Lung (tissue), 17 donors: ENCODE measurements at places on chromosomes 2 and 18. TPM values are rescaled to one million over a fixed set of nuclear protein-coding genes. Genes with fewer than 3 reads are reported as not detected.

GRCh38 chr2:84894131-84894586 is 11.3 kb upstream of the TMSB10 start:
- no peak for DNase-seq

DNA sequence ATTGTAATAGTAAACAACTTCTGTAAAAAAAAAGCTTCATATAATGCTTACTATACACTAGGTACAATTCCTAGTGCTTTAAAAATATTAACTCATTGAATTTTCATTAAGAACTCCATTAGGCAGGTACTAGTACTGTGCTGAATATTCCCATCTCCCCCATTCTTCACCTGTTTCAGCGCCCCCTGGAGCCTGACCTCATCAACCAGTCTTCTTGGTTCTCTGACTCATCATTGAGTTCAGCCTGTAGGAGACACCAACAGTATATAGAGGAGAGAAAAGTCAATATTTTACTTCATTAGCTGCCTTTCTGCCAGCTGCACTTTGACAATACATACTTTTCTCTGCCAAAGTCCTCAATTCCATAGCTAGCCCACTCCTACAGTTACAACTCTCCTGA is 1009.9 kb upstream of the KLHL29 start:
- no peak for DNase-seq

DNA sequence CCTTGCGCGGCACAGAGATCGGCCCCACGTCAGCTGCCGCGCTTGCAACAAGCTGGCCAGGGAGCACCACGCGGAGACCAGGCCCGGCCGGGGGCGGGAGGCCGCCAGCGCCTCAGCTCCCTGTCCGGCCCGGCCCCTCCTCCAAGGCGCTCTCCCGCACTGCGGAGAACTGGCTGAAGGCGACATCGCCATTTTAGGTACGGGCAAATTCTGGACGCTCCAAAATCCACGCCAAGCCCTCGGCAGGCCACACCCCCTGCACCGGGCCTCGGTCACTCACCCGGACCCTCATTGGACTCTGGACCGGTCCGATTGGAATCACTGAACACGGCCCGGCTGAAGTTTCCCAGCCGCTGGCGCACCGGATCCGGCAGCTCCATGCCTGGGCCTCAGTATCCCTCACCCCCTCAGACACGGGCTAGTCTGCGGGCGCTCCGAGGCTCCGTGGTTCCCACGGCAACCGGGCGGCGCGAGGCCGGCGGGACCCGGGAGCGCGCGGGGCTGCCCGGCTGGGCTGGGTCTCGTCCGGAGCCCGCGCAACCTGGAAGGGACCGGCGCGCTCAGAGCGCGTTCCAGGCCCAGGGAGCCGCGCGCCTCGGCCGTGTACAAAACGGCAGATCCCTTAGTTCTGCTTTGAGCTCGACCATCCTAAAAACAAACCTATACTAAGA is at the start of gene TMEM17:
Gene TMEM17, minus strand, starts transcription at position 446 of the 671 bp plus-strand sequence. Its CDS starts 66 bp downstream, at position 380.
- DNase-seq = peak; percentile 94

DNA sequence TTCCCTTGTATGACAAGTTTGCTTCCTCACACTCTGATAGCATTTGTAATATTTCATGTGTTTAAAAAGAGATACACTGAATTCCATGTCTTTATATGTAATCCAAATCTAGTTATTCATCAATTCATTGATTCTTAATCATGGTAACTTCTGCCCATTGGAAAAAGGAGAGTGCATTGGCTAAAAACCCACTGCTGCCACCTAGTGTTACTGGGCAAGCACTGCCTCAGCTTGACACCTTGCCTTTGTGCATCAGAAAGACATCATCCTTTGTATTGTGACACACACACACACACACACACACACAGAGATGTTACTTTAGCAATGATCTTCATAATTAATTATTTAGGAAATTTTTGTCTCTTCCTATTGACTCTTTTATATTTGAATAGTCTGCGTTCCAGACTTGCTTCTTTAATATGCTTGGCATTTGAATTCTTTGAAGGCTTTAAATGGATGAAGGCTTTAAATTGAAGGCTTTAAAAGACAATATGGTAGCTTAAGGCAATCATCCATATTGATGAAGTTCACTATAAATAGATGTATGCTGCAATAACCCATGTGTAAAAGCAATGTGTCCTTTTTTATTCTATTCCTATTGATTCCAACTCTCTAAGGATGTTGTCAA is 414.2 kb upstream of the CHST9 start:
- DNase-seq = peak; percentile 39

DNA sequence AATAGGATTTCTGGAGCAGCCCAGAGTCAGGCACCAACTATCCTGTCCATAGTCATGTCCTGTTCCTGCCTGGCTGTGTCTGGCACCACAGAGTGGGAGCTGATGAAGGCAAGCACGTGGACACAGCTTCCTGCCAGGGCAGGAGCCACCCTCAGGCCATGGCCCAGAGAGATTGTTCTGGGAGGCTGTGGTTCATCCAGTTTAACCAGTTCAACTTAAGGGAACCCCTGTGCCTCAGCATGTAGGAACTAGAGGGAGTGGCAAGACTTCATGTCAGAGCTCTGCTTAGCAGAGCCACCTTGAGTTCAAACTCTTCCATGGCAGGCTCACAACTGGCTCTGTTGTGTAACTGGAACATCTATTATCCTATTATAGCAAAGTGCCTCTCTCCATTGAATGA is 73.2 kb upstream of the NCKAP5 start:
- no peak for DNase-seq

DNA sequence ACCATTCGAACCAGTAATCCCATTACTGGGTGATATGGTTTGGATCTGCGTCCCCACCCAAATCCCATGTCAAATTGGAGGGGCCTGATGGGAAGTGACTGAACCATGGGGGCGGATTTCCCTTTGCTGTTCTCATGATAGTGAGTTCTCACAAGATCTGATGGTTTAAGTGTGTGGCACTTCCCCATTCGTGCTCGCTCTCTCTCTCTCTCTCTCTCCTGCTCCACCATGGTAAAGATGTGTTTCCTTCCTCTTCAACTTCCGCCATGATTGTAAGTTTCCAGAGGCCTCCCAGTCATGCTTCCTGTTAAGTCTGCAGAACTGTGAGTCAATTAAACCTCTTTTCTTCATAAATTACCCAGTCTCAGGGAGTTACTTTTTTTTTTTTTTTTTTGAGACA is 62.6 kb downstream of the NBAS start:
- no peak for DNase-seq

DNA sequence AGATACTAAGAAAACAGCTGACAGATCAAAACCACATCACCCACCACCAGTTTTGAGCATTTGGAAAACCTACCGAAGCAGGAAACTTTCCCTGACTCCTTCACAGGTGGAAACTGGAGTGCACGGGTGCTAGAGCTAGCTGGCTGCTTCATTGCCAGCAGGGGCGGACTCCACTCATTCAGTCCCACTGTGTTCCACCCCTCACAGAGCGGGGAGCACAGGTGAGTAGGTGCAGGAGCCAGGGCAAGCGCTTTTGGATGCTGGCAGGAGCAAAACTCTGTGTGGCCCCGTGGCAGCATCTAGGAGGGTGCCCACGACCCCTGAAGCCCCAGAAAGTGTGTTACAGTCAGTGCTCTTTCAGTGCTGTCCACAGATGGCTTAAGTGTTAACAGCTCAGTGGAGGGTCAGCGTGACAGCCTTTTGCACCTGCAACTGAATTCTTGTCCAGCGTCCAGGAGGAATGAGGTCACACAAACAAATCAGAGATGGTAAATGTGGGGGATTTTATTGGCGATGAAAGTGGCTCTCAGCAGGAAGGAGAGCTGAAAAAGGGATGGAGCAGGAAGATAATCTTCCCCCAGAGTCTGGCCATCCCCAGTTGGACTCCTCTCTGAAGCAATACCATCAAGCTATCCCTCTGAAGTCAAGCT is 71.1 kb downstream of the TMEM163 start:
- no peak for DNase-seq

DNA sequence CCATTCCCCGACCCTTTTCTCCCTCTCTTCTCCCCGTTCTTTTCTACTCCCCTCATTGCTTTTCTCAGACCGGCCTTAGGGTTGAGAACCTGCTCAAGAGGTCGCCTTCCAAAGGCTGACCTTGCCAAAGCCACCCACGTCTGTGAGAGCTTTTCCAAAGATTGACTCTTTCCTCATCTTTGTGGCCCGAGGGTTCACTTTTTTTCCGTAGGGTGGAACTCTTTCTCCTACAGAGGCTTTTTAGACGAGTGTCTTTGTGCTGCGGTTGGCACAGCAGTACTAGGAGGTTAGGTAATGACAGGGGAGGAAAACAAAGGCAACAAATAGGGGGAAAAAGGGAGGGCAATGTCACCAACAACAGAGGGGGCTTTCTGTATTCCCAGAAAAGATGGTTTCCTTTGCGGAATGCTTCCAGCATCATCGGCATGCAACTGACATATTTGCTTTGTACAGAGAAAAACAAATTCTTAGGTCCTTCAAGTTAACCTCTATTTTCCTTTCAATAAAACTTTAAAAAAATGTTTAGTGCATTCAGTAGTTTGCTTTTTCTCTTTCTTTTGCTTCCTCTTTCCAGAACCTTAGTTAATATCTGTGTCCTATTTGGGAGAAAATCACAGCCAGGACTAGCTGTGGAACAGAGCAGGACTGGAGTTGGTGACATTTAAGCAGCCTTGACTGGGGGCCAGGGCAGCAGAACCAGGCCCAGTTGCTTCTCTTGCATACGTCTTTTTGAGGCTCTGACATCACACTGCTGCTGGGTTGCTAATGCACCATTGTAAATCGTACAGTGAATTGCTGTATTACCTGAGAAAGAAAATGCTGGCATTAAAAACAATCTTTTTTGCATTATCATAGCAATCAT is 188.1 kb upstream of the FANCL start:
- peak; percentile 16 for DNase-seq

DNA sequence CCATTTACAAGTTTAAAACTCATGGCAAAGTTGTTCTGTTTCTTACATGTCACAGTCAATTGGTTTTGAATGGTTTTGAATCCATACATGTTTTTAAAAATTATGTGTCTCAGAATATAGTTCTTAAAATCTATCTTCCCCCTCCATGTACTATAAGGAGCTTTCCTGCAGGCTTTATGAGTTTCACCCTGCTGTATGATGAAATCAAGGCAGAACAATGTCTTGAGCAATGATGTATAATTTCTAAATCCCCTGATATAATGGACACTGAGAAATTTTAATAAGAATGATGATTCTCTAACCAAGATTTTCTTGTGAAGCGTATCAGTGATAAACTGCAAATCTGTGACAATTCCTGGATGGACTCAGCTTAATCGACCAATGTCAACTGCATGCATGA is 10.6 kb upstream of the ZNF516 start:
- no peak for DNase-seq

GRCh38 chr2:148877403-148877740 is 2.3 kb downstream of the KIF5C start:
- no peak for DNase-seq

DNA sequence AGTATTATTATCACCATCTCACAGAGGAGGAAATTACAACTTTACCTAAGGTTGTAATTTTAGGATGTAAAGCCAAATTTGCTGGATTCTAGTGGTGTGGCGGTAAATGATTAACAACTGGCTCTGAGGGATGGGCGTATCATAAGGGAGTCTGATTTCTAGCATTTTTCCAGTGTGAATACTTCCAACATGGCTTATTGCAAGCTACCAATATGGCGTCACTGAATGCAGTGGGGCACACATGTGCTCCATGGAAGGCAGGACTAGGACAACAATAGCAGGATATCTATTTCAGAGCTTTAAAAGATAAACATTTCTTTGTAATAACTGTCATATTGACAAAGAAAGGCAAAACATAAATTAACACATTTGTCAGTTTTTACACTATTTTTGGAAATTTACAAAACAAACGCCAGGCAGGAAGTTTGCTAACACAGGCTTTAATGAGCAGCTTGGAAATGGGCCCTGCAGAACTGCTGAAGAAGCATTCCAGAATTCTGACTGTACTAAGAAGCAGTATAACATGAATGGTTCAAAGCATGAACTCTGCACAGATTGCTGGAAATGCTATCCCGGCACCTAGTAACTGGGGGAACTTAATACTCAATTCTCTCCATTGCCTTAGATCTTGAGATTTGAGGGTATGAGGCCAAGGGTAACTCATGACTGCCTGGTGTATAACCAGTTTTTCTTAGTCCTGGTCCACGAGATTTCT is 439.3 kb upstream of the MAP2 start:
- peak; percentile 2 for DNase-seq

DNA sequence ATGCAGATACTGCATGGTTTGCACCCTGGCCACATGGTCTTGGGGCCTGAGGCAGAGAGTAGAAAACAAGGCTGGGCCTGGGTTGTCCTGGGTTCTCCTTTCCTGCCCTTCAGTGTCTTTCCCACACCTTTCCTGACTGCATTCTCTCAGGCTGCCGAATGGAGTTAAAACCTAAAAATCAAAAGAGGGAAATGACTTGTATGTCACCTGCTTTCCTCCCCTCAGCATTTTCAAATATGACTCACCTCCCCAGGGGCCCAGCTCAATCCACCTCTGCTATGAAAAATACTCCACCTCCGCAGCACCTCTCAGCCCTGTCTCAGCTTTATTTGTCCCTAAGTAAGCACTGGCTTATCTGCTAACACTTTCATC is 457.8 kb upstream of the MEX3C start:
- no peak for DNase-seq

DNA sequence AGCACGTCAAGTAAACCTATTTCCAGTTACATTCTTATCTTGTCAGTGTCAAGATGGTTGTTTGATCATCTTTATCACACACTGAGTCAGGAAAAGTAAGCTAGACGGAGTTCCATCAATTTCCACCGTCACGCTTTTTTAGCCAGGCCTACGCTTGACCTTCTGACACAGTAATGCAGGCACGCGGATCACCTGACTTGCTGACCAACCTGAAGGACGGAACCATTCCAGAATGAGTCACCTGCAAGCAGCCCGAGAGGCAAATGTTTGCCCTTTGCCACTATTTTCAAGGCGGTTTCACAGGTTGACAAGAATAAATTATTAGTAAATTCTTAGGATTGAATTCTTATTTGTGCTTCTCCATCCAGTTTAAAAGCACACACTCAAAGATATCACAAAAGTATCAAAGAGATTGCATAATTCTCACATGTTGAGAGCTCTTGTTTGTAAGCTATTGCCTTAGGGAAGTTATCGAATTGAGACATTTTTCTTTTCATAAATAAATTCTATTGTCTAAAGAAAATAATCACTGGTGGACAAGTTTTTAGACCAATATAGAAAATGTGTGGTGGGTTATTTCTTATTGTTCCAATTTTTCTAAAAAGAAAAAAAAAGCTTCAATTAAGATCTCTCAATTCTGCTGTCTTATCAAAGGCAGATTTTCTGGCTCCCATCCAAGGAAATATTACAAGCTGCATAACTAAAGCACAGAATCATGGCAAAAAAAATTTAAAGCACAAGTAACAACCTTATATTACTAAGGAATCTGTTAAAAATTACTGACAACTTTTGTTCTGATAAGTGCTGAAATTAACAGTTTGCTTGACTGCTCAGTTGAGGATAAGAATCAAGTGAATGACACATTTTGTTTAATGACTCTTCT is 31.9 kb downstream of the UXS1 start:
- peak; percentile 59 for DNase-seq

Gene SKA1
- polyA plus RNA-seq = 0.52 TPM

Gene GCKR
- polyA plus RNA-seq = 0.73 TPM

Gene DSC2
- 2.3 TPM for polyA plus RNA-seq

Gene ABI2
- polyA plus RNA-seq = 13.2 TPM

Gene NTSR2
- not detected for polyA plus RNA-seq

Gene LIMS1
- 26.7 TPM for polyA plus RNA-seq
